NCI-H2107 (cell line): ENCODE measurements at places on chromosomes 12 and 14.

- no peak for DNase-seq
Measured at GRCh38 chr14:22344673-22345072, 244.4 kb downstream of the DAD1 start.

- no peak for DNase-seq
Measured at GRCh38 chr12:39814626-39815025, 195.0 kb upstream of the ABCD2 start.

GRCh38 chr12:107847430-107847829 is 72.9 kb downstream of the ASCL4 start:
- no peak for DNase-seq

DNA sequence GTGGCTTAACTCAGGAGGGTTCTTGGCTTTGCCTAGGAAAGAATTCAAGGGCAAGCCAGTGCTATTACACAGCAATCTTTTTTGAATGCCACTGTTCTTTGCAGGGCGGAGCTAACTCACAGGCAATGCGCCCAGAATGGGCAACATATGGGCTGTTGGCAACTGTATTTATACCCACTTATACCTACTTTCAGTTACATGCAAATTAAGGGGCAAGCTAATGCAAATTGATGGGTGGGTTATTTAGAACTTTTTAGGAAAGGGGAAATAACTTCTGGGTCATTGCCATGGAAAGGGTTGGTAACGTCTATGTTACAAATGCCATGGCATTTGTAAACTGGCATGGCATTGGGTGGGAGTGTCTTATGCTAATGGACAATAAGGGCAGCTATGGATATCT is 85.4 kb downstream of the C12orf50 start:
- no peak for DNase-seq

DNA sequence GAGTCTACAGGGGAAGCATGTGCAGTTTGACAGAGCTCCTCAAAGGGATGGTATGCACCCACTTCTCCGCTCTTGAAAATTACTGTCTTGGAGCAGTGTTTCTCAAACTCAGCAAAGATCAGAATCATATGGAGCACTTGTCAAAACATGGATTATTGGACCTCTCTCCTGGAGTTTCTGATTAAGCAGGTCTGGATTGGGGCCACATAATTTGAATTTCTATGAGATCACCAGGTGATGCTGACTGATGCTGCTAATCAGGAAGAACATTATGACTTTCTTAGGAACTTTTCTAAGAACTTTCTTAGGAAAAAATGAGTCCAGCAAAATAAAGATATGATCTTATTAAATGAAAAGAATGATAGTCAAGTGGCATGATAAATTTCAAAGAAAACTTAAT is 144.3 kb downstream of the CPNE8 start:
- DNase-seq = no peak

- DNase-seq = no peak
Measured at GRCh38 chr12:124392667-124393413, 97.9 kb downstream of the RFLNA start.

GRCh38 chr12:130783110-130783715 is 55.8 kb downstream of the STX2 start:
- no peak for DNase-seq

DNA sequence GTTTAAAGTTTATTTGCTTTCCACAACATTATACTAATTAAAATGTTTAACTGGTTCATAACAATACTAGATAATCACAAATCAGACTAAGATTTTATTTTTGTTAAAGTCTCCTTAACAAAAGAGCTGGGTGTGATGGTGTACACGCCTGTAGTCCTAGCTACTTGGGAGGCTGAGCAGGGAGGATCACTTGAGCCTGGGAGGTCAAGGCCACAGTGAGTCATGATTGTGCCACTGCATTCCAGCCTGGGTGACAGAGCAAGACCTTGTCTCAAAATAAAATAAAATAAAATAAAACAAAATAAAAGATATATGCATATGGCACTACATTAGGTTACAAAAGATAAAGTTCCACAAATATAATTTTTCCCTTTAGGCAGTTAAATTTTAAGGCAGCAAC is 5.6 kb downstream of the MIS18BP1 start:
- DNase-seq = no peak

DNA sequence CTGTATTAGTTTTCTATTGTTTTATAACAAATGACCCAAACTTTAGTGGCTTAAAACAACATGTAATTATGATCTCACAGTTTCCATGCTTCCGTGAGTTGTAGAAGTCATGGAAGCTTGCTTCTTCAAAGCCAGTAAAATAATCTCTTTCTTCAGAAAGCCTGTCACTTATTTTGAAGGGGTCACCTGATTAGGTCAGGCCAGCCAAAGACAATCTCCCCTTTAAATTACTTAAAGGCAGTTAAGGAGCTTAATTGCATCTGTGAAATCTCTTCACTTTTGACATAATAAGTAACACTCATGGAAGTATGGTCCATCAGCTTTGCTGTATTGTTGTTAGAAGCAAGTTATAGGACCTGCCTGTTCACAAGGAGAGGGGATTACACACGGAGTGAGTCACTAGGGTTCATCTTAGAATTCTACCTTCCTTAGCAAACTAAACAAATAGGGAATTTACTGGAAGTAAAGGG is 89.8 kb downstream of the FAR2 start:
- DNase-seq = no peak

DNA sequence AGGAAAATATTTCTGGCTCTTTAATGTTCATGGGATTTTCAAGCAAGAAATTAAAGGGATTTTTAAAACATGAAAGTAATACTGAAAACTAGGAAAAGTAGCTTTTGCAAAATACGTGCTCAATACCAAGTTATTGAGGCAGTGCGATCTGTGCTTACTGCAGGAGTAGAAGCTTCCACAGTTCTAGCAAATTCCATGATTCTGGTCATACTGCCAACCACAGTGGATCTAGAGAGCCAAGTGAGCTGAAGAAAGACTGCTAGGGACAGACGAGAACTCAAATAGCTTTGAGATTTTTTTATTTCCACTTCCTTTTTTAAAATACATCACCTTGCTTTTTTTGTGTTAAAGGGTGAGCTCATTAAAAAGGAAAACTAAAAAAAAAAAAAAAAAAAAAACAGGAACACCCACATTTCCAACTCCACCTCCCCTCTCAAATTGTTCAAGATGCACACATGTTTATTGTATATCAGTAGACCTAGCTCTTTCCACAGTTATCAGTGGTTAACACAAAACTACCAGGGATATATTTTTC is 26.2 kb downstream of the EGLN3 start:
- DNase-seq = no peak

- DNase-seq = no peak
Measured at GRCh38 chr14:96384053-96384452, 7.9 kb upstream of the AK7 start.

DNA sequence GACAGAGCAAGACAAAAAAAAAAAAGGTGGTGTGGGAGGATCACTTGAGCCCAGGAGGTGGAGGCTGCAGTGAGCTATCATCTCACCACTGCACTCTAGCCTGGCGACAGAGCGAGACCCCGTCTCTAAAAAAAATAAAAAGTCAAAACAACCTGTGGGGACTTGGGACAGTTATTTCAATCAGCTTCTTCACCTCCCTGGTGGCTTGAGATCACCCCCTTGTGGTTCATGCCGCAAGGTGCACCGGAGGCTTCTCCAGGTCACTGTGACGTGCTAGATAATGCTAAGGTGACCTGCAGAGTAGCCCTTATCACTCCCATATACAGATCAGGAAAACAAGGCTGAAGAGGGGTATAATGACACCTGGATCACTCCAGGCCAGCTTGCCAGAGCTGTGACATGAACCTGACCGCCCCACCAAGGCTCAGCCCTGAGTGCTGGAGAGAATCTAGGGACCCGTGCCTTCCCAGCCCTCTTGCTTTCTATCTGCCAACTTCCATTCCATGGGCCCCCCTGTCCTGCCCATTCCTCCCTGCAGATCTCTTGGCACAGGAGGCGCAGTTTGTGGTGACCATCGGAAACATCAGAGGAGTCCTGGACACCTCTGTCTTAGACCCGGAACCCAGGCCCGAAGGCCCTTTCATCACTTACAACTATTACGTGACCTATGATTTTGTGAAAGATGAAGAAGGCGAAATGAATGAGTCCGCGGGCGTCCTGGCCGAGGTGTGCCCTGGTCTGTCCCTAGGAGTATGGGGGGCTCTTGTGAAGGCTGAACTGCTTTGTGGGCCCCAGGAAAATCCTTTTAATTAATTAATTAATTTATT is 8.1 kb downstream of the LRRC43 start:
- DNase-seq = peak; percentile 31
